ENCODE measurements at places on chromosomes 11 and 22. TPM values are rescaled to one million over a fixed set of nuclear protein-coding genes. Genes with fewer than 3 reads are reported as not detected.

DNA sequence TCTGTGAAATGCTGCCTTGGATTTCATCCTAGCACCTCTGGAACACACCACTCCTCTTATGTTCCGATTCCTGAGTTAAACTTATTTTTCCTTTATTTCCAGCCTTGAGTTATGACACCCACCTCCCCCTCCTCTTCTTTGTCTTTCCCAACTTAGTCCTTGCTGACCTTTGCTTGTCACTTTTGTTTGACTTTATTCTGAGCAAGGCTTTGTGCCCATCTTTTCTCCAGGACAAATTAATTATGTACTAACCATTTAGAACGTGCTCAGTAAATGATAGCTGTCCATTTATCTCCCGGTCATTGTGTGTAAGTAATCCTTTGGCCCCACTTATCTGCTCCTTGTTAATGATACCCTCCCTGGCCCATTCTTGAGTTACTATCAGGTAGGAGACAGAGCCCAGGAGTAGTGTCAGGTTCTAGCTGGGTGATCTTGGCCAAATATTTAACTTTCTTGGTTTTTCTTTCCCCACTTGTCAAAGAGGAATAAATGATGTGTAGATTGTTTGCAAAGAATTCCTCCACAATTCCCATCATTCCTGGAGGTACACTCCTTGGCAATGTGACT lies 44.2 kb downstream of the EXPH5 start:
- no peak for DNase-seq

- DNase-seq: peak; percentile 5
These were observed 2.9 kb downstream of the AP5B1 start for GRCh38 chr11:65777821-65778361.

DNA sequence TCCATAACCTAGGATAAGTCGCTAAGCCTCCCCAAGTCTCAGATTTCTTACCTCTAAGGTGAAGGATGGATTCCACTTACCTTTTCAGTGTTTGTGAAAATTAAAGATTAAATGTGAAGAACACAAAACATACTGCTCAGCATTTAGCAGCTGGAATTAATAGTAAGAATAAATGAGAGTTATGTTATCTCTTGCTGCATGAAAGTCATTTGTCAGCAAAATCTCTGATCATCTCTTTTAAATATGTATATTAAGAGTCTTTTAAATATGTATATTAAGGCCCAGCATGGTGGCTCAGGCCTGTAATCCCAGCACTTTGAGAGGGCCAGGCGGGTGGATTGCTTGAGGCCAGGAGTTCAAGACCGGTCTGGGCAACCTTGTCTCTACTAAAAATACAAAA lies 72.3 kb upstream of the TTC12 start:
- no peak for DNase-seq

DNA sequence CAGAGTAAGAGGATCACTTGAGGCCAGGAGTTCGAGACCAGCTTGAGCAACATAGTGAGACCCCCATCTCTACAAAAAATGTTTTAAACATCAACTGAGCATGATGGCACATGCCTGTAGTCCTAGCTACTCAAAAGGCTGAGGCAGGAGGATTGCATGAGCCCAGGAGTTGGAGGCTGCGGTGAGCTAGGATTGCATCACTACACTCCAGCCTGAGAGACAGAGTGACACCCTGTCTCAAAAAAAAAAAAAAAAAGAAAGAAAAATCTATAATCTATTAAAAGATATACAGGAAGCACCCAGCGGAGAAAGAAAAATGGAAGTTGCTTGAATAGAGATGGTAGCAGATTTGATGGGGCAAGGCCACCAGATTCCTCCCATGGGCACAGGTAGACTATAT lies 61.8 kb downstream of the FAM83F start:
- no peak for DNase-seq

- DNase-seq: no peak
These were observed 39.4 kb upstream of the SEPTIN5 start for GRCh38 chr22:19674929-19675253.

DNA sequence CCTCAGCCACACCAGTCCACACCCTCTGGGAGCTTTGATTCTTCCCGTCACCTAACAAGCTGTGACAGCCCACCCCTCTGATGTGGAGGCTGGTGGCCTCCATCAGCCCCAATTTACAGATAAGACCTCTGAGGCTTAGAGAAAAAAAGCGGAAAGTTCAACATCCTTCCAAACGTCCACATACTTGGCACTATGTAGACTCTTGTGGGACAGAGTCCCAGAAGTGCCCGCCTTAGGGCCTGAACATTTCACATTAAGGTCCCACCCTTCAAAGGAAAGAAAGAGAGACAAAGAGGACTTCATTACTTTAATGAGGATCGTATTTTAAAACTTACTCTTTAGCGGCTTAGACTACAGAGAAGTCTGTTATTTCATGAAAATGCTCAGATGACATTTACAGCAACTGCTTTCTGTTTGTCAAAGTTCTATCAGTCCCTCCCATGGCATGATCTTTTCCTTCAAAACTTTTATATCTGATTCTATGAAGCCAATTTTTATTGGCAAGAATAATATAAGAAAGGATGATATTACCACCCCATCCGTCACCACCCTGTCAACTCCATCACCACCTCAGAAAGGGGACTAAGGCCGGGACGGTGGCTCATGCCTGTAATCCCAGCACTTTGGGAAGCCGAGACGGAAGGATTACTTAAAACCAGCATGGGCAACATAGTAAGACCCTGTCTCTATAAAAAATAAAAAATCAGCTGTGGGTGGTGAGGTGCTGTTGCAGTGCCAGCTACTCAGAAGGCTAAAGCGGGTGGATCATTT lies 15.7 kb upstream of the SCGB1A1 start:
- no peak for DNase-seq

DNA sequence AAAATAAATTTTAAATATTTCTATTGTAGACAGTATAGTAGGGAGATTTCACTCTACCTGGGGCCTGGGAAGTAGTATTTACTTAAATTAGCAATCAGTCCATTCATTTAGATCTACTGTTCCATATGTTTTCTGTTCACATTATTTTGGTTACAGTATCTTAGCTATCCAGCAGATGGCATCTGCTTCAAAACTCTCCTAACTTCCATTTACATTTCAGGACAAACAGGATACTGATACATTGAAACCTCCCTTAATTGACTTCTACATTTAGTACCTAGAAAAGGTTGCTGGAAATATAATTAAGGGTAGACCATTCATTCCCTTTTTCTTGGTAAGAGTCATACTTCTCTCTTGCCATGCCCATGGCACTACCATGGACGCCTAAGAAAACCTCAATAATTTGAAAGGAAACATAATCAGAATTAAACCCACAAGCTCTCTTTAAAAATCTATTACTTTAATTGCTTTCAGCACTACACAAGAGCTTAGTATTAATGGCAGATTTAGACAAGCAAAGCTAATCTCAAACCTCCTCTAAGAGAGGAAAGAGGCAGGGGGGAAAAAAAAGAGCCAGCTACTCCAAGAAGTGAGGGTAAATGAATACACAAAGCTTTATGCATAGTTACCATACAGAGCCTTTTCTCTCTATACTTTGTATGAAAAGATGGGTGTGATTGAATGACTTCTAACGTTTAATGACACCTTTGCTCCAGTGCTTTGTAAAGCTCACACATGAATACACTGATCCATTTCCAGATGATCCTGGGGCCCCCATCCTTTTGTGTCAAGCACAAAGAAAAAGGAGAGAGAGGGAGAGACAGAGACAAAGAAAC lies 131.2 kb upstream of the MTMR2 start:
- no peak for DNase-seq

- no peak for DNase-seq
These were observed 251.0 kb downstream of the DCDC1 start for GRCh38 chr11:31118566-31118965.

- no peak for DNase-seq
These were observed 67.0 kb downstream of the BCL2L13 start for GRCh38 chr22:17705546-17705945.

- DNase-seq: no peak
These were observed 7.0 kb upstream of the TNFRSF13C start for GRCh38 chr22:41933411-41934177.

DNA sequence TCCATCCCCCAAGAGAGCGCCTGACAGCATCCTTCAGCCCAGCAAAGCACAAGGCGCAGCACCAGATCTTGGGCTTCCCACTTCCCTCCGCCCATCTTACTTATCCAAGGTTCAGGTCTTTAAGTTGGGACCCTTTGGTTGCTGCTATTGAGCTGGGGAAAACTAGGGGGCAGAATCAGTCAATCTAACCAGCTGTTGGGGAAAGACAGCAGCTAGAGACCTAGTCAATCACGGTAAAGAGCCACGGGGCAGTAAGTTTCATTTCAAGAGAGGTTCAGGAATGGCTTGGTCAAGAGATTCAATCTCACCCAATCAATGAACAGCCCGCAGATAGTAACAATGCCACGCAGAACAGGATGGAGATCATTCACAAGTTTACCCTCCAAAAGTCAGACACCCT lies 1.7 kb downstream of the ABTB2 start:
- no peak for DNase-seq

- DNase-seq: no peak
These were observed 5.5 kb upstream of the IGSF22 start for GRCh38 chr11:18731441-18731840.

DNA sequence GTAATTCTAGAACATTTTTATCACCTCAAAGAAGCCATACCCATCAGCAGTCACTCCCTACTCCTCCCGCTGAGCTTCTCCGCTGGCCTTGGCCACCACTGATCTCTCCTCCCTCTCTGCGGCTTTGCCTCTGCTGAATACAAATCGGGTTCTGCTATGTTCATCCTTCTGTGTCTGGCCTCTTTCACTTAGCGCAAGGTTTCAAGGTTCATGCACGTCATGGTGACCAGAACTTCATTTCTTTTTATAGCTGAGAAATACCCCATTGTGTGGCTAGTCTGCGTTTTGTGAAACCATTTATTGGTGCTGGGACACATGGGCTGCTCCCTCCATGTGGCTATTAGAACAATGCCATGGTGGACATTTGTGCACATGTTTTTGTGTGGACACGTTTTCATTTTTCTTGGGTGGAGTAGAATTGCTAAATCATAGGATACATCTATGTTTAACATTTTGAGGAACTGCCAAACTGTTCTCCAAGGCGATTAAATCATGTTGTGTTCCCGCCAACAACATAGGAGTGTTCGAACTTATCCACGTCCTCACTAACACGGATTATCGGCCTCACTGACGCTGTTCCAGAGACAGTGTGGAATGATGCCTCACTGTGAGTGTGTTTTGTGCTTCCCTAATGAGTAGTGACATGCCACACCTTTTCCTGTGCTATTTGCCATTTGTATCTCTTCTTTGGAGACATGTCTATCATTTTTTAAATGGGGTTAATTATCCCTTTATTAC lies 24.2 kb upstream of the KRTAP5-6 start:
- DNase-seq: no peak

GRCh38 chr11:92332986-92333385 lies 108.4 kb downstream of the FAT3 start:
- DNase-seq: no peak

DNA sequence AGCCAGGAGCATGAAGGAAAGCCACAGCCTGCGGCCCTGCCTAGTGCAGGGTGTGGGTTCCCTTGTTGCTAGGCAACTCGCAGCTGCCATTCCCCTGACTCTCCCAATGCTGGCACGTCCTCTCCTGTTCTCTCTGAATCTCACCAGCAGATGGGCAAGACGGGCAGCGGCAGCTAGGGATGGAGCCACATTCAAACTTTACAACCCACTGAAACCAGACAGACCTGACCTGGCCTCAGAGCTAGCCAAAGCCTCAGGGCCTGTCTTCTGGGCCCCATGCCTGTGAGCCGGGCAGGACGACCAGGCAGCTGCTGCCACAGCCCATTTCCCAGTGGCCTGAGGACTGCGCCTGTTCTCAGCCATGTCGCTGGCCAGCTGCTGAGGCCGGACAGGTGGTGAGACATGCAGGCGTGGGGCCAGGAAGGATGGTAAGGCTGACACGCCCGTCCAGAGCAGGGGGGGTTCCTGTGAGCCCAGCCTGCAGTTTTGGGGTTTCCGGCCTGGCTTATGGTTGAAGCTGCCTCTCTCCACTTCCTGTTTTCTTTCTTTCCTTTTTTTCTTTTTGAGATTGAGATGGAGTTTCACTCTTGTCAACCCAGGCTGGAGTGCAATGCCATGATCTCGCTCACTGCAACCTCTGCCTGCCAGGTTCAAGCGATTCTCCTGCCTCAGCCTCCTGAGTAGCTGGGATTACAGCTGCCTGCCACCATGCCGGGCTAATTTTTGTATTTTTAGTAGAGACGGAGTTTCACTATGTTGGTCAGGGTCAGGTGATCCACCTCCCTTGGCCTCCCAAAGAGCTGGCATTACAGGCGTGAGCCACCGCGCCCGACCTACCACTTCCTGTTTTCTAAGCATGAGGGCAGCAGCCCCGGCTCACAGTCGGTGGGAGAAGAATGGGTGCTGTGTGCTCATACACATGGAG lies 4.1 kb downstream of the SUN2 start:
- no peak for DNase-seq

GRCh38 chr11:78050964-78051831 lies 12.5 kb upstream of the THRSP start:
- DNase-seq: peak; percentile 58

GRCh38 chr11:23288003-23288783 lies 427.9 kb upstream of the CCDC179 start:
- no peak for DNase-seq

DNA sequence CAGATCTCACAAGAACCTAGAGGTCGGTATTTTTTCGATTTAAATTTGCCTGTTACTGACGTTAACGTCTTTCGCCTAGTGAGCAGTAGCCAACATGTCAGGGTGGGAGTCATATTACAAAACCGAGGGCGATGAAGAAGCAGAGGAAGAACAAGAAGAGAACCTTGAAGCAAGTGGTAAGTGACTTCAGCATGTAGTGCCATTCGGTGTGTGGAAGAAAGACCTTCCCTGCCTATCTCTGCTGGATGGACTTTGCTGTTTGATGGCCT lies 750 bp downstream of the XRCC6 start:
- no peak for DNase-seq

- DNase-seq: no peak
These were observed 87.5 kb downstream of the AMOTL1 start for GRCh38 chr11:94855666-94856065.

CDC45 gene
- 6.5 TPM for total RNA-seq

KRTAP5-10 gene
- not detected for total RNA-seq

CABP7 gene
- total RNA-seq: not detected

OR56A1 gene
- 0.08 TPM for total RNA-seq

SERHL2 gene
- total RNA-seq: 4.1 TPM

CCDC88B gene
- total RNA-seq: 4.9 TPM

STX3 gene
- 153 TPM for total RNA-seq

MOGAT2 gene
- total RNA-seq: 3.2 TPM

PIH1D2 gene
- 0.60 TPM for total RNA-seq

CRYBA4 gene
- total RNA-seq: not detected

SCGB2A2 gene
- total RNA-seq: not detected

APOA1 gene
- 4,253 TPM for total RNA-seq
